T follicular helper cell (primary cell): ENCODE measurements at places on chromosomes 5 and 9.

- no peak for DNase-seq
Measured at GRCh38 chr5:67100301-67100700, 96.3 kb downstream of the CD180 start.

- DNase-seq, result no peak
Measured at GRCh38 chr9:104774132-104774531, 10.2 kb downstream of the NIPSNAP3B start.

GRCh38 chr9:6944093-6944551 lies 186.3 kb downstream of the KDM4C start:
- DNase-seq, result no peak

DNA sequence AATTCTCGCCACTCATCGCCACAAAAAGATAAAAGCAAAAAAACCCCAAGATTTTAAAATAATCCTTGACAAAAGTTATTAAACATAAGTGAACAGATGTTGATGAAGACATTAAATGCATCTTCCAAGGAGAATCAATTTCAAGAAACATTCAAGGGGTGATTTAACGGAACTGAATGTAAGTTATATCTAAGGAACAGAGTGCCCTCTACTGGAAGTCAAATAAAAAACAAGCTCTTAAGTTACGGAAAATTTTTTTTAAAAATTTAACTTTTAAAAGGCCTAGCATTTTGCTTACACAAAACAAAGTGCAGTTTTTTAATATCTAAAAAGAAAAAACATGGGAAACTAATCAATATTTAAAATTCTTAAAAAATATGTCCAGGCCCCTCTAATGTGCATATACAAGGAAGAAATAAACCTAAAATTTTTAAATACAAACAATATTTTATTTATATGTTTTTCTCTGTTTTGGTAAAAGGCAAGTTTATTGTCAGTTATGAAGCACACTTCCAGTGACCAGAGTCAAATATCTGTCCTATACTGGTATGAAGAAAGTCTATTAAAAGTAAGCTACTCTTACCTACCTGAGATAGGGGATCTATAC lies 28.0 kb downstream of the TEX10 start:
- DNase-seq, result no peak

- no peak for DNase-seq
Measured at GRCh38 chr5:160641405-160641804, 210.6 kb downstream of the ATP10B start.

GRCh38 chr9:90167914-90168313 lies 474.7 kb downstream of the DIRAS2 start:
- DNase-seq, result no peak

- no peak for DNase-seq
Measured at GRCh38 chr5:58755397-58755796, 172.5 kb downstream of the RAB3C start.

DNA sequence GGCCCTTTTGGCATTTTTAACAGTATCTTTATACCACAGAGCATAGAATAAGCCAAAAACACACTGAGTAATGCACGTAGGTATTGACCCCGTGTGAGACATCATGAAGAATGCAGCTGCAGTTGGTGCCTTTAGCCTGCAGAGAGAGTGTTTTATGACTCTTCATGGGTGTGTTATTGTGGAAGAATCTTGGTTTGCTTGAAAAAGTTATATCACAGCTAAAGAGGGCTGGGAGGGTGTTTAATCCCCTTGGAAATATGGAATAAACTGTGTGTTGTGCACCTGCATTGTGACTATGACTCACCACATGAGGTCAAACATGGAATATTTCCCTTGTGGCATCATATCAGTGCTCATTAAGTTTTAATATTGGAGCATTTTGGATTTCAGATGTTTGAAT lies 458.7 kb downstream of the CDH9 start:
- no peak for DNase-seq

DNA sequence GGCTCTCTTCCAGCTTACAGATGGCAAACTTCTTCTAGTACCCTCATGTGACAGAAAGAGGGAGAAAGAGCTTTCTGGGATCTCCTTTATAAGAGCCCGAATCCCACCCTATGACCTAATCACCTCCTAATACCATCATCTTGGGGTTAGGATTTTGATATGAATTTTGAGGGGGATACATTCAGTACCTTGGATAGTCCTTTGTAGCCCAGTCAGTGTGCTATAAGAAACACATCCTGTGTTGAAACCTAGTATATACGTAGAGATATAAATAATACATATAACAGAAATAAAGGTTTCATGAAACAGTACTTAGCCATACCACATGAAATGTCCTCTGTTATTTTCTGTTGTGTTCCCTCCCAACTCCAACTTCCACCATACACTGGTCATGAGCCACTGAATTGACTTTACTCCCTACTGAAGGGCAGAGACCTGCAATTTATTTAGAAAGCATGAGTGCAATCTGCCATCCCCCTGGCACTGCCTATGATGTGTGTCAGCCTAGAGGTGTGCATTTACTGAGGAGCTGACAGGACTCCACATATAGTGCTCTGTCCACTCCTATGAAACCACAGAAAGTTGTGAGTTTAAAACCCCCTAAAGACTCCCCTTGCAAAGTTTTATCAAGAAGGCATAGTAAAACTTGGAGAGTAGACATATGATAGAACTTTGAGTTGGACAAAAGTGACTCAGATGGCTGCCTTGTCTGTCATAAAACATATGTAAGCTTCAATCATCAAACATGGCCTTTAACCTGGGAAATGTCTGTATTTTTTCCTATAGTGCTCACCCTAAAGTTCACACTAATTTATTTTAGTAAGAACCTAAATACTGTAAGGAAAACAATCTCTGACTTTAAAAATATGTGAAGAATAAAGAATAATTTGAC lies 12.8 kb downstream of the PIP5K1B start:
- no peak for DNase-seq

DNA sequence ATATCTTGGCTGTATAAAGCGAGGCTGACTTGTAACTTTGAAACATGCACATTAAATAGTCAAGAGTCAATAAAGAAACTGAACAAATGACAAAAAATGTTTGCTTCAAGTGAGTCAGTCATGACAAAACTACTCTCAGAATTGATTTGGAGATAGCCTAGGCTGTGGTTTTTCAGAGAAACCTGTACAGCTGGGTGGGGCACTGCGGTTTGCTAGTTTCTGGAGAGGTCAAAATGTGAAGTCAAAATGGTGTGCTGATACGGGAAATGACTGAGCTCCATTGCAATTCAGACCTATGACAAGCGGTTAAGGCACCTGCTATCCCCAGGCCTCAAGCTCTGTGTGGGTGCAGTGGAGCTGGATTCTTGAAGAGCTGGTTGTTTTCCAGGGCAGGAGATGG lies 10.3 kb upstream of the CD180 start:
- peak; percentile 76 for DNase-seq

DNA sequence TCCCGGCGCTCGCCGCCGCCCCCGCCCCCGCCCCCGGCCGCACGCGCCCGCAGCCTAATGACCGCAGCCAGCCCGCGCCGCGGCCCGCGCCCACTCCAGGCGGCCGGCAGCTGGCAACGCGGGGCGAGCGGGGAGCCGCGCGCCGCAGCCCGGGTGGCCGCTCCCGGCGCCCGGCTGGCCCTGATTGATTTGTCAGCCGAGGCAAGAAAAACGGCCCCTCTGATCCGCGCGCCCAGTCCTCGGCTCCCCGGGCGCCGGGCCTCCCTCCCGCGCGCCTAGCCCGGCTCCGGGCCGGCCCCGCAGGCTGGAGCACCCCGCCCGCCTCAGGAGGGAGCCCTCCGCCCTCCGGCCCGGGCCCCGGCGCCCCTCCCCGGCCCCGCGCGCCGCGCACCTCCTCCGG lies 11.9 kb upstream of the LHX2 start:
- DNase-seq, result no peak

- no peak for DNase-seq
Measured at GRCh38 chr9:20651939-20652338, 29.6 kb upstream of the MLLT3 start.

- DNase-seq, result no peak
Measured at GRCh38 chr5:170497311-170498038, 6.3 kb upstream of the KCNIP1 start.

- no peak for DNase-seq
Measured at GRCh38 chr9:118058227-118058626, 354.0 kb downstream of the TLR4 start.

- no peak for DNase-seq
Measured at GRCh38 chr9:87605676-87606075, 108.0 kb downstream of the DAPK1 start.

DNA sequence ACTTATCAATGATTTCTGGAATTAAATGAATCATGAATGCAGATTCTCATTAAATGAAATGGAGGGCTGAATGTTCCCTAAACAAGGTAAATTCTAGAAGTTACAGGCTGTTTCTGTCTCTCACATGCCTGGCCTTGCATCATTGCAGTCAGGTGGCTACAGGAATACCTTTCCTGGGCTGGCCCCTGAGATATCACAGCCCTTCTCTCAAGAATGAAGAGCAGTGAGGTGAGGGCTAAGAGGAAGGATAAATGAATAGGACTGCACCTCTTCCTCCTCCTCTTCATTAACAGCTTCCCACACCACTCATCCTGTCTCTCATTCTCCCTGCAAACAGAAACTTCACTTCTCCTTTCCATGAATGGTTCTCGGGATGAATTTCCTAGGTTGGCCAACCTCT lies 22.5 kb downstream of the ARHGEF28 start:
- DNase-seq, result no peak

DNA sequence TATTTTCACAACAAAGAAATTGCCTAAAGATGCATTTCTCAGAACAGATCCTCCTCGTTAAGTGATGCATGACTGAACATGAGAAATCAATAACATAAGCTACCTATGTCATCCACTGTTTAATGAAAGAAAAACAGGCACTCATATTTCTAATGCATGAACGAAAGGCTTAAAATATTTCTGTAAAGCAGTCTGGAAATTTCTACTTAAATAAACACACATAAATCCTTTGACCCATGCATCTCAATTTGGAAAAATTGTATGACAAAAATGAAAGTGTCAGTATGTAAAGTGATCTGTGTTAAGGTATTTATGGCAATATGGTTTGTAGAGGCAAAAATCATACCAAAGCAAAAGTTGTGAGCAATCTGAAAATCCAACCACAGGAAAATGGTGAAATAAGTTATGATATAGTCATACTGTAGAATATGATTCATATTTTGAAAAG lies 399.2 kb upstream of the GRAMD2B start:
- no peak for DNase-seq

DNA sequence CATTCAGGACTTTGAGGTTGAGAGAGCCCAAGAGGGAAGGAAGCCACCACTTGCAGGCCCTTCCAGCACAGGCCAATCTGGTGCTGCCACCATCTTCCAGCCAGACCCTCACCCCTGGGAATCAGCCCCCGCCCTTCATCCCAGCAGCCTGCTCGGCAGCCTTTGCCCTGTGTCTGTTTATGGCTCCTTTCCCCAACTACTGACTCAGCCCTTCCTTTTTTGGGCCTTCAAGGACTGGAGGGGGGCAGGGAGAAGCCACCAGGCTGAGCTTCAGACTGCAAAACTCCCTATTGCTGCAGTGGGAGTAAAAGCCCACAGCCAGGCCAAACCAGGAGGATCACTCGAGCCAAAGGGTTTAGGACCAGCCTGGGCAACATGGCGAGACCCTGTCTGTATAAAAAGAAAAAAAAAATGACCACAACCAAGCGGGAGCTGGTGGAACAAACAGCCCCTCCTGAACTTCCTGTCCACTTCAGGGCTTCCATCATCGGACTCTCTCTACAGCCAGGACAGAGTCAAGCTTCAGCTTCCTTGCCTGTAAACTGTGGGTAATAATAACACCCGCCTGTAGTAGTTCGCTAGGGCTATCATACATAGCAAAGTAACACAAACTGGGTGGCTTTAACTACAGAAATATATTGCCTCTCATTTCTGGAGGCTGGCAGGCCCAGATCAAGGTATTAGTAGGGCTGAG lies 85.9 kb upstream of the IL17B start:
- DNase-seq, result no peak

DNA sequence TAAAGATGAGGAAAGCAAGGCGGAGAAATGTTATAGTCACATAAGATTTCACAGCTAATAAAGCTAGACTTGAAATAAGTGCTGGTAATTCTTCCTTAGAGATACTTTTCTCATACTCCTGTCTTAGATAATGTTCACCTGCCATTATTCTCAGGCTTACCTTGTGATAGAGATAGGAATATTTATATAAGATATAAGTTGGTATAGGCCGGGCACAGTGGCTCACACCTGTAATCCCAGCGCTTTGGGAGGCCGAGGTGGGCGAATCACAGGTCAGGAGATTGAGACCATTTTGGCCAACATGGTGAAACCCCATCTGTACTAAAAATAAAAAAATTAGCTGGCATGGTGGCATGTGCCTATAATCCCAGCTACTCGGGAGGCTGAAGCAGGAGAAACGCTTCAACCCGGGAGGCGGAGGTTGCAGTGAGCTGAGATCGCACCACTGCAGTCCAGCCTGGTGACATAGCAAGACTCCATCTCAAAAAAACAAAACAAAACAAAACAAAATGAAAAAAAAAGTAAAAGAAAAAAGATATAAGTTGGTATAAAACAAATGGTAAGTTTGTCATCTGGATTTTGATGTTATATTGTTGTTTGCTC lies 1918.4 kb downstream of the MAT2B start:
- DNase-seq, result no peak

DNA sequence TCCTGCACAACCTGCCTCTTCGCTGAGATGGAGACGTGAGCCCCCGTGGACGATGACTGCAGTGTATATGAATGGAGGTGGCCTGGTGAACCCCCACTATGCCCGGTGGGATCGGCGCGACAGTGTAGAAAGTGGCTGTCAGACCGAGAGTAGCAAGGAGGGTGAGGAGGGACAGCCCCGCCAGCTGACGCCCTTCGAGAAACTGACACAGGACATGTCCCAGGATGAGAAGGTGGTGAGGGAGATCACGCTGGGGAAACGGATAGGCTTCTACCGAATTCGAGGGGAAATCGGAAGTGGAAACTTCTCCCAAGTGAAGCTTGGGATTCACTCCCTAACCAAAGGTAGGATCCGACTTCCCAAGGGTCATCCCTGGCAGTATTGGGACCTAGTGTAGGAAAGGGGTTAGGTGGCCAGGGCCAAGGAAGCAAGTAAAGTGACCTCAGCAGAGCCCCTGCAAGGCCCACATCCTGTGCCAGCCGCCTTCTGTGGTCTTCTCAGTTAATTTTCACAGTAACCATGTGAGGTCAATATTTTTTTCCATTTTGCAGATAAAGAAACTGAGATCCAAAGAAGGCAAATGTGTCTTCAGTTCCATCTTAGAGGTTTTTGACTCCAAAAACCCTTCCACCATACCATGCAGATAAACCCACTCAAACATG lies 53.8 kb downstream of the NIM1K start:
- DNase-seq, result no peak

- DNase-seq, result no peak
Measured at GRCh38 chr9:109726119-109726518, 53.9 kb upstream of the PALM2AKAP2 start.

DNA sequence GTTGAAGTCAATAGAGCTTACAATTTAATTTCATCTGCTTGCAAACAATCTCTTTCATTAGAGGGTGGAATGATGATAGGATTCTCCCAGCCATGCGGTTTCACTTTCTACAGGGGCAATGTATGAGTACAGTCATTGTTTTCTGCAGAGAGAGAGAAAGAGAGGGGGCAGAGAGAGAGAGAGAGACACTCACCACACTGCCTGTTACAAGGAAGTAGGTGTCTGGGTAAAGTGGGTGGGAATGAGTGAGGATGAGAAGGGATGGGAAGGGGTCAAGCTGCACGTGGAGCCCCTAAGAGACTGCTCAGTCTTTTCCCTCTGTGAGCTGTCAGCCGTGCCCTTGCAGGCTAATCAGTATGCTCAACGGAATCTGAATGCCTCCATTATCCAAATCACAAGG lies 454.3 kb downstream of the KDM4C start:
- no peak for DNase-seq
